ENCODE measurements at places on chromosomes 13 and 19.

DNA sequence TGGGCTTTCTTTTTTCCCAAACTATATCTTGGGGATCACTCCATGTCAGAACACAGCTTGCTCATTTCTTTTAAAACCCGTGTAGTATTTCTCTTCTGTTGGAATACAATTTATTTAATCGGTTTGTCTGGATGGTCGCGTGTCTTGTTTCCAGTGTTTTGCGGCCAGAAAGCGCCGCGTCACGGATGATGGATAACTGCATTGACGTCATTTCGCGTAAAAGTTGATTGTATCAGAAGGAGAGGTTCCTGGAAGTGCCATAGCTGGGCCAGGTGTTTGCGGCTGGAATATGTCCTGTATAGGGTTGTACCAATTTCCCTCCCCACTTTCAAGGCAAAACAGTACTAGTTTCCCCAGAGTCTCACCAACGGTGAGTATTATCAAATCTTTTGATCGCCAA, 9.7 kb downstream of the ACTL9 start:
- H3K4me3 ChIP-seq: no peak overlapping the region
- no peaks in the 10 kb centered on the region for H3K36me3 ChIP-seq
- no peaks in the 10 kb centered on the region for H3K4me1 ChIP-seq
- no peak overlapping the region for H3K27ac ChIP-seq
- H3K27me3 ChIP-seq: no peaks in the 10 kb centered on the region

- no peaks in the 10 kb centered on the region for H3K27me3 ChIP-seq
- no peaks in the 10 kb centered on the region for H3K4me1 ChIP-seq
- no peak overlapping the region for H3K27ac ChIP-seq
- peaks cover 16% of the 10 kb centered on the region for H3K36me3 ChIP-seq
- H3K4me3 ChIP-seq: no peak overlapping the region
Measured at GRCh38 chr19:2775556-2776430, 7.3 kb downstream of the SGTA start.

DNA sequence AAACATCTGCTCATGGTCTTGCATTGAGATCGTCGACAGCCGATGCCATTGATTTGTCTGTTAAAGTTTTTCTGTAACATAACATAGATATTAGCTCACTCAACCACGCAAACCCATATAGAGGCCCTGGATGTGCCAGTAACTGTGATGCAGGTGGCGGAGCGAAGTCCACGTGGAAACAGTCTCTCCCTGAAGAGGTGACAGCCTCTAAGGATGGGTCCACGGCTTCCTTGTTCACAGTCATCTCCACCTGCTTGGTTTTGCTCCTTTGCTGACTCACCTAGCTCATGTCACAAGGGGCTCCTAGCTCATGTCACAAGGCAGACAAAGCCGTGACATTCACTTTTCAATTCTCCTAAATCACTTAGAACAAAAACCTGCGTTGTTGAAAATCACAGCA, 42.4 kb upstream of the FARP1 start:
- no peak for DNase-seq
- no peaks in the 10 kb centered on the region for H3K27me3 ChIP-seq
- H3K4me1 ChIP-seq: no peaks in the 10 kb centered on the region
- no peak overlapping the region for H3K4me3 ChIP-seq

DNA sequence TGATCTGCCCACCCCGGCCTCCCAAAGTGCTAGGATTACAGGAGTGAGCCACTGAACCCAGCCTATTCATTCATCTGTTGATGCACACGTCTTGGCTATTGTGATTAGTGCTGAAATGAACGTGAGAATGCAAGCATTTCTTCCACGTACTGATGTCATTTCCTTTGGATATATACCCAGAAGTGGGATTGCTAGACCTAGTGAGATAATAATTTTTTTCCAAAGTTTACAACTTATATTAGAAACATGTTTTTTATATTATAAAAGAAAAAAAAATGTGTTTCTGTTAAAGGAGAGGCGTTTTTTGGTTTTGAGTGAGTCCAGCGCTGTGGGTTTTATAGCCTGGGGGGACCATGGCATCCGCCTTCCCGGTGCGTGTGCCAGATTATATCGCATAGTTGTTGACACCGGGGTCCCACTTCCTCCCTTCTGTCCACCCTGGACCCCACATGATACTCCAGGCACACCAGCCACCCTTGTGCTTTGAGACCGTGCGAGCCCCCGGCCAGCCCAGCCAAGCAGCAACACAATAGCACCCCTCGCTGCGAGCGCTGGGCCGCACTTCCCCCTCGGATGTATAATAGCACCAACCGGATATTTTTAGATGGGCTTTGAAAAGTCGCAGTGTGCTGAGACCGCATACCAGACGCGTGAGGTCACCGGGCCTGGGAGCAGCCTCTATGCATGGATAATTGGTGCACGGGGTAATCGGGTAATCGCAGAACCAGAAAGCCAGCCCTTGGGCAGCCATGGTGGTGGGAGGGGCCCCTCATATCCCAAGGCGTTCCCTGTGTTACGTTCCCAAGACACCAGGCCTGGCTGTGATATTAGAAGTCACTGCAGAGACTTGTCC, 59.6 kb downstream of the MYO9B start:
- peaks cover 6% of the 10 kb centered on the region for H3K36me3 ChIP-seq
- H3K27me3 ChIP-seq: no peaks in the 10 kb centered on the region
- H3K4me1 ChIP-seq: peaks cover 12% of the 10 kb centered on the region
- H3K4me3 ChIP-seq: no peak overlapping the region

DNA sequence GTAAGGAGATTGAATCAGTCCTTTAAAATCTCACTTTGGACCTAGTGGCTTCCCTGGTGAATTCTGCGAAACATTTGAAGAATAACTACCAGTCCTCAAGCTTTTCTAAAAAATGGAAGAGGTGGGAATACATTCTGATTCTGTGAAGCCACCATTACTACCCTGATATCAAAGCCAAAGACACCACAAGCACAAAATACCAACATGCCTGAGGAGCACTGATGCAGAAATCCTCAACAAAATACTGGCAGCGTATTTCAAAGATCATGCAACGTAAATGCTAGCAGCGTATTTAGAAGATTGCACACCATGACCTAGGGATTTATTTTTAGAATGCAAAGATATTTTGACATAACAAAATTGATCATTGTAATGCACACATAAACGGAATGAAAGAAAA, 14.4 kb downstream of the ATP4B start:
- H3K4me3 ChIP-seq: no peak overlapping the region
- peaks cover 40% of the 10 kb centered on the region for H3K36me3 ChIP-seq
- no peak for DNase-seq
- H3K27ac ChIP-seq: no peak overlapping the region
- H3K27me3 ChIP-seq: no peaks in the 10 kb centered on the region
- no peaks in the 10 kb centered on the region for H3K4me1 ChIP-seq

DNA sequence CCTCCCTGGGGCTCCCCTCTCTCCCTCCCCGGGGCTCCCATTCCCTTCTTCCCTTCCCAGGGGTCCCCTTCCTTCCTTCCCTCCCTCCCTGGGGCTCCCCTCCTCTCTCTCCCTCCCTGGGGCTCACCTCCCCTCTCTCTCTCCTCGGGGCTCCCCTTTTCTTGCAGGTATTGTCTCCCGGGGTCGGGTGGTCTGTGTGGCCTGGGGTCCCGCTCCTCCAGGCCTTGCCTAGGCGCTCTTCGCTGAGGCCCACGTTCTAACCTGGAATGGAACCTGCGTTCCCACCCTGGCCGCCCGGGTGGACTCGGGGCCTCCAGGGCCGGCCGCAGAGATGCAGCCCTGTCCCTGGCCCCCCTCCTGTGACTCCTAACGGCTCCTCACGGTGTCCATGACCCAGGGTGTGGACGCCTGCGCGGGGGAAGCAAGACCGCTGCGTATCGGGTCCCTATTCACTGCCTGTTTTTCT, 940 bp upstream of the DCUN1D2 start:
- peak overlapping the region; percentile 72 for H3K27ac ChIP-seq
- DNase-seq: no peak
- peak overlapping the region; percentile 87 for H3K4me3 ChIP-seq
- peaks cover 40% of the 10 kb centered on the region for H3K36me3 ChIP-seq

- H3K27me3 ChIP-seq: no peaks in the 10 kb centered on the region
- peaks cover 4% of the 10 kb centered on the region for H3K36me3 ChIP-seq
- no peak overlapping the region for H3K27ac ChIP-seq
- peaks cover 6% of the 10 kb centered on the region for H3K4me1 ChIP-seq
Measured at GRCh38 chr19:45882652-45883585, 3.0 kb downstream of the IRF2BP1 start.

- H3K4me1 ChIP-seq: peaks cover 10% of the 10 kb centered on the region
- no peak overlapping the region for H3K27ac ChIP-seq
- no peaks in the 10 kb centered on the region for H3K27me3 ChIP-seq
- H3K4me3 ChIP-seq: no peak overlapping the region
- no peak for DNase-seq
Measured at GRCh38 chr19:42091742-42092141, 15.8 kb downstream of the ZNF574 start.

GRCh38 chr13:98111168-98112098, 31.5 kb upstream of the FARP1 start:
- no peak for DNase-seq
- H3K27ac ChIP-seq: no peak overlapping the region
- H3K4me3 ChIP-seq: no peak overlapping the region
- no peaks in the 10 kb centered on the region for H3K4me1 ChIP-seq

Measured in RWPE2 (cell line).